Hematopoietic multipotent progenitor cell treated with erythropoietin and hydrocortisone succinate and interleukin-3 and kit ligand, for 8 days (in vitro differentiated cells): ENCODE measurements at places on chromosomes 1 and 21.

- no peak for DNase-seq
Measured at GRCh38 chr1:106846656-106847055, 209.8 kb upstream of the PRMT6 start.

DNA sequence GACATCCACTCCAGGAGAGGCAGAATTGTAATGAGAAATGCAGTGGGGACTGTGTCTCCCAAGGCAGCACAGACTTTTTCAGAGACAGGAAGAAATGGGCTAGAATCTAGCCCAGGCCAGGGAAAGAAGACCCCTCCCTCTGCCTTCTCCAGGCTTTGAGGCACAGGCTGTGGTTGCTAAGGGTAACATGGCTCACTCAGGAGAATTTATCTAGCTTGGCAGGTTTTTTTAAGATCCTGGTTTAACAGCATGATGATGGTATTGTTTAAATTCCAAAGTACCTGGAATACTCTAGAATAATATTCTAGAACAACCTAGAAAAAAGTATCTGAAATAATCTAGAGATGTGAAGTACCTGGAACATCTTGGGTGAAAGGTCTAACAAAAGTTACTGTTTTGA, 125.6 kb downstream of the URB2 start:
- peak; percentile 22 for DNase-seq

- DNase-seq: no peak
Measured at GRCh38 chr1:6864166-6864565, 78.9 kb downstream of the CAMTA1 start.

DNA sequence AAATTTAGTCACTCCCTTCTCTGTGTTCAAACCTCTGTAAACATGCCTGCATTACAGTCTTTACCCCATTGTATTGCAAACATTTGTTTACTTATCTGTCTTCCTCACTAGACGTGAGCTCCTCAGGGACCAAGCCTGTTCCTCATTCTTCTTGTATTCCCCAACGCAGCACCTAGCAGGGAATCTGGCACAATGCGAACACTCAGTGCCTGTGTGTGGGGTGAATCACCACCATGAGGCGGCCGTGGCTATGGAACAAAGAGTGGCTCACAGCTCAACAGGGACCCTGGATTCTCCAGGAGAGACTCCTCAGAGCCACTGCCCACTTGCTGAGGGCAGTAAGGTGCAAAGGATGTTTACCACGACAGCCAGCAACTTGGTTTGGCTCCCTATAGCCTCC, 95.9 kb downstream of the DDX20 start:
- no peak for DNase-seq

GRCh38 chr1:166184897-166185296, 18.1 kb upstream of the FAM78B start:
- no peak for DNase-seq

DNA sequence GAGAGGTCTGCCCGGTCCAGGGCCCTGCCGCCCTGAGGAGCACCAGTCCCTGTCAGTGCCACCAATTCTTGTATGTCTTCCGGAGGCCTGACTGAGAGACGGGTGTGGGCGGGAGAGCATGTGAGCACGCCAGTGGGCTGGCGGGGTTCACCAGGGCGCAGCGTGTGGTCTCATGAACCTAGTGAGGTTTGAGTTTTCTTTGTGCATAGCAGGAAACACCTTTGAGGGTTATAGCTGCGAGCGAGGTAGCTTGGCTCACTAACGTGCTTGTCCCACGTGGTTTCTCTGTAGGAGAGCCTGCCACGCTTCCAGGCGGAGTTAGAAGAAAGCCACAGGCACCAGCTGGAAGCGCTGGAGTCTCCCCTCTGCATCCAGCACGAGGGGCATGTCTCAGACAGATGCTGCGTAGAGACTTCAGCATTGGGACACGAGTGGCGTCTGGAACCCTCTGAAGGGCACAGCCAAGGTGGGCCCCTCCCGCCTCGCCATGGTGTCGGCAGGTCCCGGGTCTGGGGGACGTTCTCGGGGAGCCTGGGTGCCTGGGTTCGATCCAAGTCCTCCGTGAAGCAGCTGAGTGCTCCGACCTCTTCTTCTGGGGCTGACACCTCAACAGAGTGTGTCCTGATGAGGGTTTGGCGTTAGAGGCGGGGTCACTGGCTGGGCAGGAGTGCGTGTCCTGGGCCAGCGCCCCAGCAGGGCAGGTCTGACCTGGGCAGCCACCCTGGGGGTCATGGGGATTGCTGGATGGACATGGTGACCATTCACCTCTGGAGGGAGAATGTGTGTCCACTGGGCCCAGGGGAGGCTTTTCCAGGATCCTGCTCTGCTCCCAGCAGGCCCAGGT, 31.4 kb downstream of the PCNT start:
- DNase-seq: no peak

GRCh38 chr1:1135339-1136136, 19.6 kb upstream of the C1orf159 start:
- peak; percentile 36 for DNase-seq

DNA sequence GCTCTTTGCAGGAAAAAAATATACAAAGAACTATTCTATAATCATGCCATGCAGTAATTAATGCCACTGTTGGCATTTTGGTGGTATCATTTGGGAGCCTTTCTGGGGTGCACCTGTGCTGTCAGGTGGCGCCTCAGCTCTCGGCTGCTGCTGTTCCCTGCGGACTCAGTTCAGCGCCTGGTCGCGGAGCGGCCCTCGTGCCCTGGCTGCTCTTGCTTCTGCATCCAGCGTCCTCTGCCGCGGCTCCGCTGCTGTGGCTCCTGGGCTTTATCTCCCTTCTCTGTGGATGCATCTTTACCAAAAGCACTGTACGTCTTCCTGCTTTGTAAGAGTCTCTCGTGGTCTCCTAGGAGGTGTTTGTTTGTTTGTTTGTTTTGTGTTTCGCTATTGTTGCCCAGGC, 35.1 kb upstream of the PWP2 start:
- no peak for DNase-seq

DNA sequence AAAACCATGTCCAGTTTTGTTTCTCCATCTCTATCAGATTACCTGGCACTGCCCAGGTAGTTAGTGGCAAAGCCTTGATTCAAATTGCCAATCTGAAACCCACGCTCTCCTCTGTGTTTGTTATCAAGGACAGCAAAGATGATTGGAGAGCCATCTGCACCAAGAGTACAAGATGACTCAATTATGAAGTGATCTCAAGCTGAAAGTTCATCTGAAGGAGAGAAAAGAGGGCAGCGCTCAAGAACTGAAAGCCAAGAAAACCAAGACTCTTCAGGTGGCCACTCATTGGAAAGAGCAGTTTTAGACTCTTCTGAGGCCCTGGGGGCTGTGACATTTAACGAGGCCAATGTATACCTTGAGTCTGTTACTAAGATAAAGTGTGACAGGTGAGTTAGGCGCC, 13.8 kb downstream of the RXRG start:
- DNase-seq: no peak

DNA sequence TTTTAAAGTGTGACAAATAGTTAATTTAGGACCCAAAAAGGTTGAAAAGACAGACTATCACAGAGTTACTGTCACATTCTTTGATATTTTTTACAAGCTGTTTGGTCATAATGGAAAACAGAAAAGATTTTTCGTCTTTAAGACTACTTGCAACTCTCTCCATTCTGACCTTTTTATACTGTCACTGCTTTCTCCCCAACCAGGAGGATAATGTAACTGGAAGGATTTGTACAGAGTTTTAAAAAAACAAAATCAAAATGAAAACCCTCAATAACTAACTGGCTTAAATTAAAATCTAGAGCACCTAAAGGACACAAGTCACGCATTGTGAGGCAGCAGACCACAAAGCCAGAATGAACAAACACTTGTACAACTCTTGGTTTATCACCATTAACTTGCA, 257.7 kb downstream of the FAF1 start:
- DNase-seq: no peak

DNA sequence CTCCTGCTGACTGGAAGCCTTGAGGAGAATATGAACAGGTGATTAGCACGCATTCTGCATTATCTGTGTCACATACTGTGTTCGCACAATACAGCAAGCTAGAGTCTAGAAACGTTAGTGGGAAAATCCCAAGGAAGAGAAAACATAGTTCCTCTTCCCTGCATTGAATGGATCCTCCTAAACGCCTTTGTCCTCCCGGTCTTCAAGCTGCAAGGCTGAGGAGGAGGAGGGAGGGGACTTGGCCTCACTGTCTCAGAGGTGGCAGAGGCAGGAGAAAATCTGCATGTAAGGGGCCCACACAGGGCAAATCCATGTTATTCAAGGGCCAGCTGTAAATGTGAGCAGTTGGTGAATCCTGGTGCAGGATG, 34.4 kb downstream of the WNT9A start:
- no peak for DNase-seq

GRCh38 chr1:38273196-38273804, 226.7 kb upstream of the POU3F1 start:
- DNase-seq: no peak

GRCh38 chr1:64650411-64650810, 94.5 kb upstream of the RAVER2 start:
- no peak for DNase-seq

- DNase-seq: peak; percentile 19
Measured at GRCh38 chr1:25831569-25832196, 11.9 kb downstream of the MTFR1L start.

- DNase-seq: peak; percentile 45
Measured at GRCh38 chr21:36125512-36126207, 9.2 kb upstream of the CBR3 start.

DNA sequence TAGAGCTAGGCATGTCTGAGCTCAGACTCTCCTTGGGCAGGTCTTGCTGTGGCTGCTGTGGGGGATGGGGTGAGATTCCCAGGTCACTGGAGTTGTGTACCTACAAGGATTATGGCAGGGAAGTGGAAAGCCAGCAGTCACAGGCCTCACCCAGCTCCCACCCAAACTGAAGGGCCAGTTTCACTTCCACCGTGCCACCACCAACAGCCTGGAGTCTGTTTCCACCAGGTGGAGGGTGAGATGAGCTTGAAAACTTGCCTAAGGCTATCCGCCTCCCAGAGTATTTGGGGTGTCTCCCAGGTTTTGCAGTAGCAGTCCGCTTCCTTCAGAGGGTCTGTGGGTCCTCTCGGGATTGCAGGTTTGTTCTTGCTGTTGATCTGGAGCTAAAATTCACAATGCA, 327.7 kb downstream of the PTPRC start:
- no peak for DNase-seq

DNA sequence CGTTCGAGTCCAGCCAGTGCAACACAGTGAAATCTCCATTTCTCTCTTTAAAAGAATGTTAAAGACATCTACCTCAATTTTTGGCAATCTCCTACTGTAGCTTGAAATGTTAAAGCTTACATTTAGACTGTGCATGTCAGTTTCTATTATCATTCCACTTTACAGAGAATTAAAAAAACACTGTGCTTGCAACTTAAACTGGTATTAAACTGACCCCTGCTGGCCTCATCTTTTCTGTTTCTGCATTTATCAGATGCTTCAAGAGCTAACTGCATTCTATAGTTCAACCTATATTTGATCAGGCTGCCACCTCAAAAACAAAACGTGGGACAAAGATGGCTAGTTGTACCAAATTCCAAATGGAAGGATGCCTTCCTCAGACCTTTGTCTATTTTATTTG, 226.5 kb downstream of the SMYD3 start:
- peak; percentile 65 for DNase-seq

- no peak for DNase-seq
Measured at GRCh38 chr1:163401211-163401610, 79.5 kb downstream of the NUF2 start.

DNA sequence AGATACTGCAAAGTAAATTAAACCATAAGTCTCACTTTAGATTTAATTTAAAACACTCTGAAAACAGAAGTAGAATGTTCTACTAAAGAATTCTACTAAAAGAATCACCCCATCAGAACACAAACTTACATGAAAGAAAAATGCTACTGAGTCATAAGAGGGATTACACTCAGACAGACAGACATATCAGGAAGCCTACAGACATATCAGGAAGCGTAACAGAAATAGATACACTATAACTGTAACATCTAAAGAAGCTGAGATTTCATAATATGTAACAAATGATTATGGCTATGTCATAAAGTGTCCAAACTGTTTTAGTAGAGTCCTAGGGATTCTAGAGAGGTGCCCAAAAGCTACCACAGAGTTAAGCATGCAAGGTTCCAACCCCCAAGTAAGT, 23.9 kb downstream of the FOXJ3 start:
- DNase-seq: no peak

GRCh38 chr1:6427441-6428390, 3.1 kb downstream of the ESPN start:
- DNase-seq: no peak

GRCh38 chr1:43973981-43974442, 748 bp upstream of the ATP6V0B start:
- DNase-seq: peak; percentile 67

- DNase-seq: no peak
Measured at GRCh38 chr21:34282223-34282622, 81.6 kb upstream of the KCNE2 start.

DNA sequence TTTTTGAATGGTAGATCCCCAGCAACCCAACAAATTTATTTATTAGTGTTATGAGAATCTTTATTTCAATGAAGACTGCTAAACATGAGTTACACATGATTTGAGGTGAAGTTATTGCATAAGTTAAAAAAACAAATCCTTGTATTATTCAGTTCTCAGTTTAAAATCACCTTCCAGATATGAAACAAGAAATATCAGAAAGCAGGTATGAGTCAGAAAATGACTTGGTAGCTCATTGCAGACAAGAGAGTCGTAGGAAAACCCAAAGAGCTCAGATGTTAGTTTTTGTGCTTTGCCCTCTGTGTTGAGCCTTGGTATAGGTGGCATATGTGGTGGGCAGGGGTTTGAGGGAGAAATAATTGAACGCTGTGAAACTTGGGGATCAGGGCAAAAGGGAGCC, 339.4 kb downstream of the BRINP3 start:
- no peak for DNase-seq

DNA sequence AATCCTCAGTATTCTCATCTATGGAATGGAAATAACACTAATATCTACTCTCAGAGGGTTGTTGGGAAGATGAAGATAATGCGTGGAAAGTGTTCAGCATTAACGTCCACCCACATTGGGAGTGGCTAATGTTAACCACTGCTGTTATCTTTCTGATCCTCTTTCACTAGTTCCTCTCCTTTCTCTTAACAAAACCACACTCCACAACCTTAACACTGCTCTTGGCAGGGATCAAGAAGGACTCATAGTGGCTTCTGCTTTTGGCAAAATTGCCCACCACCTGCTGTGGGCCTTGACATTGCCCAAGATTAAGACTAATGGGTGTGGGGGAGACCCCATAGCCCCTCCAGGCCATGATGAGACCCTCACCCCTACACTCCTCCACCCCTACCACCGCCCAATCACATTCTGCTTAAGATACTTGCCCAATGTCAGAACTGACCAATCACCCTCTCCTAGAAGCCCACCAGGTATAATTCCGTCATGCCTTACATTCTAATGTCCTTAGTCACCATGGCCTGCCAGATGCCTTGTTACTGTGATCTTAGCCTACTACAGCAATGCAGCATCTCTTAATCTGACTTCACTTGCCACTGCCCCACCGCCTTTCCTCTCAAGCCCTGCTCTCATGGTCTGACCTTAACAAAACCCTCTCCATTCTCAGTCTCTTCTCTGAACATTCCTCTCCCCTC, 27.1 kb downstream of the DHCR24 start:
- DNase-seq: peak; percentile 83

- DNase-seq: no peak
Measured at GRCh38 chr1:156196445-156196844, 2.5 kb downstream of the SLC25A44 start.

- peak; percentile 55 for DNase-seq
Measured at GRCh38 chr21:38979271-38980121, 173.8 kb downstream of the ETS2 start.
